ENCODE measurements at places on chromosomes 7 and 10.
A peak's percentile ranks its signal among the peaks of the same experiment; 100 is the strongest.

- DNase-seq, result no peak
Observed at GRCh38 chr10:49837051-49837478, 74.9 kb upstream of the OGDHL start.

DNA sequence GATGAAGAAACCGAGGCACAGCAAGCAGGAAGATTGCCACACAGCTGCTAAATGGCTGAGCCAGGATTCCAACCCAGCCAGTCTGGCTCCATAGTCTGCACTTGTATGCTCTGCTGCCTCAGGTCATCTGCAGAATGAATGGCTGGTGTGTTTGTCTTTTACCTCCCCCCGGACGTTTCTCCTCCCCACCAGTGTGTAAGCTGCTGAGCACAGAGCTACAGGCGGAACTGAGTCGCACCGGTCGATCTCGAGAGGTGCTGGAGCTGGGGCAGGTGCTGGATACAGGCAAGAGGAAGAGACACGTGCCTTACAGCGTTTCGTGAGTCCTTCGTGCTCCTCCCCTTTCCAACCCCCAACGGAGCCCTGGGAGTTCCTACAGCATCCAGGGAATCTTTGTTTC lies 2.6 kb downstream of the CNPY4 start:
- DNase-seq, result no peak

DNA sequence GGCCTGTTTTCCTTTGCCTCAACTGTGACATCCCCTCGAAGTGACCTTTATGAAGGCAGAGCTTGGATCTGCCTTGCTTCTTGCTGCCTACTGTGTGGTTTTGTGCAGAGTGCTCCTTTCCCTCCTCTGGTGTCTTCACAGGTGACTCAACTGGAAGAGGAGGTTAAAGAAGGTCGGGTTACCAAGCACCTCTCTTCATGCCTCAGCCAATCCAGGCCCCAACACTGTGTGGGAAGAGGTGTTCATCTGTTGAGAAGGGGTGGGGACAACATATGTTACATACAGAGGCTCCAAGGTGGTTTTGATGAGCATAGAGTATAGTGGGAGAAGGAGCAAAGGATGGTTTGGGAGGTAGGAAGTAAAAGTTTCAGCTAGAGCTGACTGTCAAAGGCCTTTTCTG lies 155.7 kb downstream of the AUTS2 start:
- no peak for DNase-seq

DNA sequence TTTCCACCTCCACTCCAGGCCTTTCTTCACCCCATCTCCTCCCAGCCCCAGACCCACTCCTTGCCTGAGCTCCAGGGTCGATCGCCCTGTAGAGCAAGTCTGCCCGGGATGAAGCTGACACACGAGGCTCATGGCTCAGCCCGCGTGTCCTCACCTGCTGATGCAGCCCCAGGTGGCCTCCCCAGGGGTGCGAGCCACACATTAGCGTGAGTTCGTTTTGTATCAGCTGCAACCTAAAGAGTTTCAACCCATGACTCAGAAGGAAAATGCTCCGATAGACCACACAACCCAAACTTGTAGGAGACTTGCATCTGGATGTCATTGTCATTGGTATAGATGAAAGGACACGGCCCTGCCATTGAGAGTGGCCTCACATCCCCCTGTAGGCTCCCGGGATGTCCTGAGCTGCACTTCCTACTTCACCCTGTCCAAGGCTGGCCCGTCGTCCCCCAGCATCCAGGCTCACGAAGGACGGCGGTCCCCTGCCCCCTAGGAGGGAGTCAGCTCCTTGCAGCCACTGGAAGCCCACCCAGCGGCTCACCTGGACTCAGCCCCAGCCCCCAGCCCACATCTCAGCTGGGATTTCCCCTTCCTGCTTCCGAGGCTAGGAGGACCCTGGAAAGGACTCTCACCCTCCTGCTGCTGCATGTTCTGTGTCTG lies 97.7 kb downstream of the HTR5A start:
- no peak for DNase-seq

DNA sequence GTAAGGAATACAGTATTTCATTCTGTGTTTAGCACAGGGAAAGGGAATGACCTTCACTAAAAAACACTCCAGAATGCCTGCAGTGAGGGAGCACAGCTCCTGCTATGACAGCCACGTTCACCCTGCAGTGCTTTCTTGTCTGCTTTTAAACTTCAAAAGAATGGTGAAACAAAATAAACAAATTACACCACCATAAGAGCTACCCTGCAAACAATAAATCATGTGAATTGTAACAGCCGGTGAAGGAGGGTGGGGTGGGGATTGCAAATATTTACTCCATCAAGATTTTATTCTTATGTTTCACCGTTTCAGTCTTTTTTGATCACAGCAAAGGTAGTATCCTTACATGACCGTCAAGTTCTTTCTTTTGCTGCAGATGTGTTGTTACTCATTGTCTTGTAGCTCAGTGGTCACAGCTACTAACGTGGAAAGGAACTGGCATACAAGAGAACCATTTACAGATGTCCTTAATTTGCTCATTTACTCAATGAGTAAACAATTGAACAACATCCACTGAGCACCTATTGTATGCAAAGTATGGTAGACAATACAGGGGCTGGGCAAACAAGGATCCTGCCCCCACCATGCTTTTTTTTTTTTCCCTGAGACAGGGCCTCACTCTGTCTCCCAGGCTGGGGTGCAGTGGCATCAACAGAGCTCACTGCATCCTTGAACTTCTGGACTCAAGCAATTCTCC lies 4.1 kb upstream of the CHN2 start:
- no peak for DNase-seq

DNA sequence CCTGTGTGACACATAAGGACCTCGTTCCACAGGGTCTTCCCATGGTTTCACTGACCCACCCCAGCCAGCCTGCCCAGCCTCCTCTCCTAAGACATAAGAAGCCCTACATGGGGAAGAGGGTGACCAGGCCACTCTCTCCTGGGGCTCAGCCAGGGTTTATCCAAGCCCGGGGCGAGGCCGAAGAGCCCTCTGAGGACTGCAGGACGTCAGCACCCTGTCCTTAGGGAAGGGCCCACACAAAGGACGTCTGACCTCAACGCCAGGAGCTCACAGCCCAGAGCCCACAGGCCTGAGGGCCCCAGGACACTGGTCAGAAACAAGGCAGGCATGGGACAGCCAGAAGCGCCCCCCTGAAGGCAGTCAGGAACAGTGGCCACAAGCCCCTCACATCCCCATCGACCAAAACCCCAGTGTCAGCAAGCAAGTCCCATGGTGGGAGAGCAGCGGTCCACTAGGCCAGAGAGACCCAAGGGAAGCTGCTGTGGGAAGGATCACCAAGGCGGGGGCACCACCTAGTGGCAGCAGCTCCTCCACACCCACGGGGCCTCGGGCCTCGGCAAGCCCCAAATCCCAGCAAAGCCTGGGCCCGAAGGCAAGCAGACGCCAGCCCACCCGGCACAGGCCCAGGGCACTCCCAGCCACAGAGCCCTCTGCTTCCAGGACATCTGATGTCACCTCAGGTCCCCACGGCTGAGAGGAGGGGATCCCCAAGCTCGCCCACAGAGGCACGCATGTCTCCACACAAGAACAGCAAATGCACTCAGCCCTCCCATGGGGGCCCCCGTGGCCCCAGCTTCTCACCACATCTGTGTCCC lies 23.4 kb downstream of the MAD1L1 start:
- DNase-seq, result no peak

- no peak for DNase-seq
Observed at GRCh38 chr10:27637601-27638000, 108.0 kb downstream of the MKX start.

GRCh38 chr10:112507988-112508387 lies 61.0 kb downstream of the VTI1A start:
- no peak for DNase-seq

GRCh38 chr7:105268511-105269392 lies 120.0 kb downstream of the SRPK2 start:
- DNase-seq, result no peak

- DNase-seq, result peak; percentile 78
Observed at GRCh38 chr7:150420987-150421674, 29.3 kb upstream of the GIMAP8 start.

DNA sequence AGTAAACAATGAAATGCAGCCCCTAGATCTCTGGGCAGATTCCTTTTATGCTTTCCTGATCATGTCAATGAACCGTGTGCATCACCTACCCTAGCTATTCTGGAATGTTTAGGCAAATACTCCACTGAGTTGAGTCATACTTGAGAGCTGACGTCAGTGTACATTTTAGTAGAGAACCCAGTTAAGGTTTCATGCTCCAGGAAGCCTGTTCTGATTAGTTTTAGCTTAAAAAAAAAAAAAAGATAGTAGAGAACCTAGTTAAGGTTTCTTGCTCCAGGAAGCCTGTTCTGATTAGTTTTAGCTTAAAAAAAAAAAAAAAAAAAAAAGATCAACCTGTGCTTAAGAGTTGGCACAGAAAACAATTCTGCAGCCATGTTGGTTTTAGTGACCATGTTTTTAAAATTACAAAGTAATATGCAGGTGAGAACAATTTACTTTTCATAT lies 3.7 kb upstream of the MCU start:
- no peak for DNase-seq

GRCh38 chr10:132942101-132943057 lies at the start of gene CFAP46:
TSS of gene CFAP46 (minus strand) at chr10:132942570. CDS start at chr10:132942484, 86 bp downstream.
- DNase-seq, result no peak

GRCh38 chr7:135846339-135846738 lies 97.7 kb upstream of the FAM180A start:
- DNase-seq, result no peak

DNA sequence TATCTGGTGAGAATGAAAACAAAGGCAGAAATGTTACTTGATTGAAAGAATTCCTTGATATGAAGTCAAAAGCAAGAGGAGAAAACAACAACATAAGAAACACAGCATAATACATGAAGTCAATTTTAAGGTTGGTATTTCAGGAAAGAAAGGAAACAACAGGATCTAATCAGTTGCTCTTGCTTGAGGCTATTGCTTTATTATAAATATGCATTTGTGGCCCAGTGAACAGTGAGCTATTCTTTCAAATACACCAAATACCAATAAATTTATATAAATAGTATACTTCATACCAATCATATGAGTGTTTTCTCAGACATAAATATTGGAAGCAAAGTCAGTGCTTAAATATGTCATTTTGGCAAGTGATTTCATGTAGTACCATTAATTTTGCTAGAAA lies 806.6 kb downstream of the NXPH1 start:
- no peak for DNase-seq

DNA sequence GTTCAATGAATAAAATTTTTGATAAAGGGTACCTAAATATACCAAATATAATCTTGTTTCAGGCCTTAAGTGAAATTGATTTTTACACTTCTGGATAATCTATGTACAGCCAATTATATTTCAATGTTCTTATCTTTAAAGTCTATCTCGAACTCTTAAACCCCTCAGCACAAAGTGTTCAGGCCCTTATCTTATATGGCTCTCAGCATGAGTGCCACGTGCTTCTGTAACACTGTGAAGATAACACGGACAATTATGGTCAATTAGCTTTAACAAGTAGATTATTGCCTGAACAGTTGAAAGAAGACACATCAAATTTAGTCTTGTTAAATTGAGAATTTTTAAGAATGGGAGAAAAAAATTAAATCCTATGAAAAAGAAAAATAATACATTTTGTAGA lies 40.4 kb upstream of the DMTF1 start:
- no peak for DNase-seq

GRCh38 chr10:3886641-3887251 lies 101.7 kb upstream of the KLF6 start:
- no peak for DNase-seq

DNA sequence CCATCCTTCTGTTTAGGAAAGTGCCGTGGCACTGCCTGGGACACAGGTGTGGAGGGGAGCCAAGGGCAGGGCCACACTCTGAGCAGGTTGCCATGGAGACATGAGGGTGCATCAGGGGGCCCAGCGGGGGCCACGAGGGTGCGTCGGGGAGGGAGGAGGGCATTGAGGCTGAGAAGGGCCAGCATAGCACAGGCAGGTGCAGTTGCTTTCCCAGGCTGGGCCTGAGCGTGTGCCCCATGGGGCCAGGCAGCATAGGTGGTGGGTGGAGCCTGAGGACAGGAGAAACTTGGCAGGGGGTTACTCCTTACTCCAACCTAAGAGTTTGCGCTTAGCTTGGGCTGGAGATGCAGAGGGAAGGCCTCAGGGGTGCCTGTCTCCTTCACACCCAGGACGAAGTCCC lies 15.2 kb downstream of the YKT6 start:
- DNase-seq, result no peak

DNA sequence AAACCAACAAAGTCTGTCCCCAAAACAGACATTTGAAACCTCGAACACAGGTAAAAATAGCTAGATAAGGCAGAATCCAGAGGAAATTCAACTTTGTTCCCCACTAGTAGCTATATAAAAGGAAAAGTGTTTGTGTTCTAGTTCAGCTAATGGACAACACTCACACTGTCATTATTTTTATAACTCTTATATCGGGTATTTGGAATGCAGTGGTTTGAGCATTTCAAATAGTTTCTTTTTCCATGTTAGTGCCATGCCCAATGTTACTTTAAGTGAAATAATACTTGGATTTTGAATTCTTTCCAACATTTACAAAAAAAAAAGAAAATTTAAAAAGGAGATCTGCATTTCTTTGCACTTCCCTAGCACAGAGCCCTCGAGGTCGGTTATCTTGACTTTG lies 213.6 kb downstream of the DOCK4 start:
- DNase-seq, result no peak

DNA sequence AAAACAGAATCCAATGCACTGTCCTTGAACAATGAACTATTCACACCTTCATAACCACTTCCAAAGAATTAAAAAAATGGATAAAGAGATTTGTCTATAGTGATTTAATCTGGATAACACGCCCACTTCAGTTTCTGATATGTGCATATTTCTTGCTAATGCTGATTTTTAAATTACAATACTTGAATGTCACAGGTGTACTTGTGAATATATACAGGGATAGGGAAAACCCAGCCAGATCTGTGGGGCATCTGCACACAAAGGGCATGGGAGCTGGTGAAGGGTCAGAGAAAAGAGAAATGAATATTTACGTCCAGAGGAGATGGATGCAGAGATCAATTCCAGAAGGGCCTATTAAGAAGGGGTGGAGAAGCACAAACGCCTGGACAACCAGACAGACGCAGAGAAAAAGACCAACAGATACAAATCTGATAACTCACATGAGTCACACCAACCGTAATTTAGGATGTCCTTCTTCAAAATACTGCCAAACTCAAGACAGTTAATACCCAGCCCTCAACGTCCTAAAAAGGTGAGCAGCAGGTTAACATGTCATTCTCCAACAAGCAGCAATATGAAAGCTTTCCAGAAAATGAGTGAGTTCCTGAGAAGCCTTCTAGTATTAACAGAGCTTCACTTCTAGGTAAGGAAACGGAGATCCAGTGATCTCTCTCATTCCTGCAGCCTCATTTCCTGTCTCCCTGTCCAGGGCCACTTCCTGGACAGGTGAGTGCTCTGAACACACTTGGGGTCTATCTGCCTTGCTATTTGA lies 41.9 kb downstream of the PIP4K2A start:
- no peak for DNase-seq

DNA sequence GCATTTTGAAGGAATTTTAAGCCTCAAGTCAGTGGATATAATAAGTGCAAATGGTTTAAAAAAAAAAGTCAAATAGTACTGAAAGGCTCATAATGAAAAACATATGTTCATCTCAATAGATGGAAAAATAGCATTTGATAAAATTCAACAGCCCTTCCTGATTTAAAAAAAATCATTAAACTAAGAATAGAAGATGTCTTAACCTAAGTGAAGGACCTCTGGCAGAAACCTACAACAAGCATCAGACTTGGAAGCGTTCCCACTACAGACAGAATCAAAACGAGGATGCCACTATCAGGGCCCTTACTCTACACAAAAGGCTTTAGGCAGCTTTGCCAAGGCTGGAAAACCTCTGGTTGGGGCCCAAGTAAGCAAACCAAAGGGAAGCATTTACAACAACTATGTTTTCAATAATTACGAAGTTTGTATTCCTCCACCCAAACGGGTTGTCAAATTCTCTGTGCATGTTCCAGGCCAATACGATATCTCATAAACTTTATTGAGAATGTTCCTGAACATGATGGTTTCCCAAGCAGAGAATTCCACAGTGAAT lies 45.1 kb downstream of the CYTH3 start:
- no peak for DNase-seq

All from coronary artery (tissue), 2 donors.